ENCODE measurements at places on chromosomes 1 and 21.
A peak's percentile ranks its signal among the peaks of the same experiment; 100 is the strongest.

- DNase-seq: peak; percentile 16
Measured at GRCh38 chr21:43771698-43772424, 4.2 kb downstream of the CSTB start.

DNA sequence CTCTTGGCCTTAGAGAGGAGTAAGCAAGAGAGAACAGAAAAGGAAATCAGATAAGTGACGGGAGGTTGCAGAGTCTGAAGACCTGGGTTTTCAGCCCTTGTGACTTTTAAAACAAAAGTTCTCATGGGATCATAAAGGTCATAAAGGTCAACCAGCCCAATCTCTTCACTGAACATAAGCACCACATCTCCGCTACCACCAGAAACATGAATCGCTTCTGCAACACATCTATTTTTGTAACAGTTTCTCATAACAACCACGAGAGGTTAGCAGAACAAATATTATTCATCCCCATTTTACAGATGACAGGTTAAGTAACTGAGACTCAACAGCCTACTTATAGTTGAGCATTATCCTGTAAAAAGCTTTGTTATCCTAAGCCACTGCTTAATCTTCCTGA, 5.9 kb downstream of the TRAPPC3 start:
- DNase-seq: no peak

GRCh38 chr1:231420299-231420958, 1.7 kb downstream of the EGLN1 start:
- DNase-seq: no peak

GRCh38 chr1:91795591-91796389, 90.2 kb downstream of the TGFBR3 start:
- DNase-seq: peak; percentile 36

DNA sequence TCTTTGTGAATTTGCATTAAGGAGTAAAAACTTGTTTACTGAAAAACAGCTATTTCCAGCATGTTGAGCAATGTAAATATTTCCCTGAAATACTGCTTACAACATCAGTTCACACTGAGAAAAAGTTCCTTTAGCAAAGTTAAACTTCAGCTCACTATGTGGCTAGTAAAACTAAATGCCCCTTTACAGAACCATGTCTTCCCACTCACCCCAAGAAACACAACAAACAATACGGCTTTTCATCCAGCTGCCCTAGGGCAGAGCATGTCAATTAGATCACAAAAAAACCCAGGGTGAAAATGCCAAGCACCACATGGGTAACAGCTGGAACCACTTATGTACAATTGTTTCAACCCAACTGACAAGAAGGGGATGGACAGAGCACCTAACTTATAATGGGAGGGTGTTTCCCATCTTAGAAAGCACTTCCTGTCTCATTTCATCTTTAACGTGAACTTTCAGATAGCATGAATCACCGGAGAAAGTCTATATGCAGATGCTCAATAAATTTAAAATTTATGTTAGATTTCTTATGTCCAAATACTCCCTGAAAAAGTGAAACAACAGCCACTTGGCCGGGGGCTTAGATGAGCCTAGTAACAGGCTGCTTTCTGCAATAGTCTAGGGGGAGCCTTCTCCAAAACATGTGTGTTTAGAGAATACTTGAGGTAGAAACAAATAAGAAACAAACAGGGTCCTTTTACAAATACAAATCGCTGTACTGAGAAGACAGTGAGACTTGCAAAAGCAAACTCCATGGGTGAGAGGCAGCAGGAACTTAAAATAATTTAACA, 6.6 kb downstream of the NID1 start:
- no peak for DNase-seq

DNA sequence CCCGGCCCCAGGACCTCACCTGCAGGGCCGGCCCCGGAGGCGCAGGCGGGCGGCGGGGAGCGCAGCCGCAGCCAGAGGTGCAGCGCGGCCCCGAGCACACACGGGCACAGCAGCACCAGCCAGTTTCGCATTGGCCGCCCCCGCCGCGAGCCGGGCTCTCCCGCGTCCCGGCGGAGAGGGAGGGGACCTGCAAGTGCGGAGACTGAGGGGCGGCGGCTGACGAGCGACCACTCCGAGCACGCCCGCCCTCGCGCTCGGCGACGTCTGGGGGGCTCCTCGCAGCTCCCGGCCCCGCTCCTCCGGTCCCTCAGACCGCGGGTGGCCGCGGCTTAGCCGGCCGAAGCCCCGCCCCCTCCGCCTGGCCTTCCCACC, at the start of gene B3GALNT2:
Gene B3GALNT2, minus strand, starts transcription at position 331 of the 372 bp plus-strand sequence. Its CDS starts 200 bp downstream, at position 131.
- DNase-seq: no peak

- no peak for DNase-seq
Measured at GRCh38 chr1:2384130-2384860, 7.1 kb downstream of the MORN1 start.

DNA sequence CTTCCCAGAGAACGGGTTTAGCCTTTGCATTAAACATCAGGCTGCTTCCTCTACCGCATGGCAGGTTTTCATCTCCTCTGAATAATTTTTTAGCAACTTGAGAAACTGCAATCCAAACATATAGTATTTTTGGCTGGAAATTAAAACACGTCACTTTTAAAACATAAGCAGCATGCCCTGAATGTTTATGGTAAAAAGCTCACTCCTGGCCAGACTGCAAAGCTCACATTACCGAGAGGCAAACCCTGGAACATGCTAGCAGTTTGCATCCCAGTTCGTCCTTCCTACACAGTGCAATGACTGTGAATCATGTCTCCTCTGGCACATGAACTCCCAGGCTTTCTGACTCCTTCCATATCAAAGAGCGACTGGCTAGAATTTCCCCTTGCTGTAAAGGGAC, 312.3 kb downstream of the RRAGC start:
- no peak for DNase-seq

DNA sequence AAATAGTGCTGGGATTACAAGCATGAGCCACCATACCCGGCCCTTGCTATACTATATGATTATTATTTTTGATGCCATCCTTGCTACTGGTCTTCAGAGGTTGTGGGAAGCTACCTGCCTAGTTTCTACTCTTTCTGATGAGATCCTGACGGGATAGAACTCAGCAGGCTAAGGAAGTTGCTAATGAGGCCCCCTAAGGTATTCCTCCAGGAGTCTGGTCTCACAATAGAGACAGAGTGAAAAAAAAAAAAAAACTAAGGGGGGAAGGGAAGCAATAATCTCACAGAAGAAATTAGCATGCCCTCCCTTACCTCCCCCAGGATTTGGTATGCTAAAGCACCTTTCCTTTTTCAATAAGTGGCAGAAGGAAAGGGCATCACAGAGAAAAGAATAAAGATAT, 17.6 kb downstream of the INTS3 start:
- no peak for DNase-seq

GRCh38 chr21:43287111-43287760, 118.4 kb downstream of the CRYAA start:
- DNase-seq: no peak

DNA sequence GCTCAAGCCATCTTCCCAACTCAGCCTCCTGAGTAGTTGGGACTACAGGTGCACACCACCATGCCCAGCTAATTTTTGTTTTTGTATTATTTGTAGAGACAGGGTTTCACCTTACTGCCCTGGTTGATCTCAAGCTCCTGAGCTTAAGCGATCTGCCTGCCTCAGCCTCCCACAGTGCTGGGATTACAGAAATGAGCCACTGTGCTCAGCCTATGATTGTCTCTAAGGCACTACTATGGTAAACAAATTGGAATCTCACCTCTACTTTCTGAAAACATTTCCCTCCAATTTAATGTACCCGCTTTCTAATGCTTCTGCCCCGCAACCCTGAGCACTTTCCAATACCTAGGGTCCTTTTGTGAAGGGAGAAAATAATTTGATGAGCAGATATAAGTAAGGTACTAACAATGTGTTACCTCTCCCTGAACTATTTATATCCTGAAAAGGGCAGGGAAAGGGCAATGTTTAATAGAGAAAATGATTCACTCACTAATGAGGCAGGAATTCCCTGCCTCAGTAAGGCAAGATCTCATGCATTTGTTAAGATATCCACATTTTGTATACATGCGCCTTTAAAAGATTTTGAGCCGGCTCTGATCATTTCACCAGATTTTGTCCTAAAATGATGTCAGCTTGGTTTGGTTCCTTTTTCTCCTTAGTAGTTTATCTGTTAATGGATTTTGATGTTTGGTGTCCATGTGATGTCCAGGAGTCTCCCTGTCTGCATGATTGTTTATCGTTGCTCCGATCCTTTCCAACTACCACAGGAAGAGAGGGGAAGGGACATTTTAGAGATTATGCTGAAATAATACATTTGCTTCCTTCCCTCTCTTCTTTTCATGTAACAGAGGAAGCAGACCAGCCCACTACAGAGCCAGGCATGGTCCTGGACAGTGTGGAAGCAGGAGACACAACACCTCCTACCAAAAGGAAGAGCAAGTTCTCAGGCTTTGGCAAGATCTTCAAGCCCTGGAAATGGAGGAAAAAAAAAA, 47.3 kb upstream of the RCC1 start:
- no peak for DNase-seq

DNA sequence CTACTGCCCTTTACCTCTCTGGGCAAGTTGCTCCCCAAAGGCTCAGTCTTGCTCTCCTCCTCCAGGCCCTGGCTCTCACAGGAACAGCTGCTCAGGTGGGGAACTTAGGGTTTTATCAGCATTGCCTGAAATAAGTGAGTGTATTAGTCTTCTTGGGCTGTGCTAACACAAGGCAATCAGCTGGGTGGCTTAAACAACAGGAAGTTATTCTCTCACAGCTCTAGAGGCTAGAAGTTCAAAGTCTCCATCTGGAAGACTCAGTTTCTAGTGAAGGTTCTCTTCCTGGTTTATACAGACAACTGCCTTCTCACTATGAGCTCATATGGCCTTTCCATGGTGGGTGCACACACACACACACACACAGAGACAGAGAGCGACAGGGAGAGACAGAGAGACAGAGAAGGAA, 2.8 kb upstream of the CD1C start:
- no peak for DNase-seq

GRCh38 chr1:157595356-157595755, 2.5 kb downstream of the FCRL4 start:
- DNase-seq: no peak

DNA sequence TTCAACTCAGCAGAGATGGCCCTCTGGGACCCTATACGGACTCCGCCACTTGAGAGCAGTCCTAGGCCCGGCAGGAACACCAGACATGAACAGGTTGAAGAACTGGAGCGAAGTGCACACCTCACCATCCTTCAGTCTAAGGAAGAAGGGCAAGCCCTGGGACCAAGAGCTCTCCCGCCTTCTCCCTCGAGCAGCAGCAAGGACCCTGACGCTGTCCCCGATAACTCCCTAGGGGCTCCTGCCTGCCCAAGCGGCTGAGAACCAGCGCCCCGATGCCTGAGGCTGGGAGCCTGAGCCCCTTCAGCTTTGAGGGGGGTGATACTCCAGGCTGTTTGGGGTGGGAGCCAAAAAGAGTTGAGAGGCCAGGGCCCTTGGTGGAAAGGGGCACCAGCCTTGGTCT, 10.2 kb downstream of the TMEM81 start:
- DNase-seq: no peak

DNA sequence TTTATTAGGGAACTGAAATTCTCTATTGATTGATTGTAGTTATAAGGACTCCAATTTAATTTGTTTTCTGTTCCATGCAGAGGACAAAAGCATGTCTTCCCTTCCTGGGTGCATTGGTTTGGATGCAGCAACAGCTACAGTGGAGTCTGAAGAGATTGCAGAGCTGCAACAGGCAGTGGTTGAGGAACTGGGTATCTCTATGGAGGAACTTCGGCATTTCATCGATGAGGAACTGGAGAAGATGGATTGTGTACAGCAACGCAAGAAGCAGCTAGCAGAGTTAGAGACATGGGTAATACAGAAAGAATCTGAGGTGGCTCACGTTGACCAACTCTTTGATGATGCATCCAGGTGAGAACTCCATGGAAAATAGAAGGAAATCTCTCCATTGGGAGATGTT, 1.5 kb downstream of the SETDB1 start:
- no peak for DNase-seq

- no peak for DNase-seq
Measured at GRCh38 chr1:49213301-49213700, 436.6 kb upstream of the BEND5 start.

- no peak for DNase-seq
Measured at GRCh38 chr1:233627376-233627775, 13.5 kb downstream of the KCNK1 start.

DNA sequence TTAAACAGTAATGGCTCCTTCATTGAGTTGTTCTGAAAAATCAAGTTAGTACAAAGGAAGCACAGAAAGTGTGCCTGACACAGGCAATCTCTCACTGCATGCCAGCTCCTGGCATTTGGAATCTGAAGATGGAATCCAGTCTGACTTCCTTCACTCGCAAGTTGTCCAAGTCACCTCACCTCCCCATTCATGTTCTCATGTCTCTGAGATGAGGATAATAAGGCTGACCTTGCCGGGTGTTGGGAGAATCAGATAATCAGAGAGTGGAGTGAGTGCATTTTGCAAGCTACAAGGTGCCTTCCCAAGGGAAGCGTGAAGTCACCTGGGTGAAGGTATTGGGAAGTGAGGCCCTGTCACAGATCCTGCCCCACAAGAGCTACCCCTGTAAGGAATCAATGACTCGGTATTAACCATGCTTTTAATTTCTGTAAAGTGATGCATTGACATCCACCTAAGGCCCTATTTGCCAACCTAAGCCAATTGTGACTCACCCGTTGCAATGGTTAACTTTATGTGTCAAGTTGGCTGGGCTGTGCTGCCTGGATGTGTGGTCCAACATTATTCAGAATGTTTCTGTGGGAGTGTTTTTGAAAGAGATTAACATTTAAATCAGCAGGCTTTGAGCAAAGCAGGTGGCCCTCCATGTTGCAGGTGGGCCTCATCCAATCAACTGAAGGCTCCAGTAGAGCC, 62.5 kb upstream of the TARBP1 start:
- DNase-seq: peak; percentile 53

DNA sequence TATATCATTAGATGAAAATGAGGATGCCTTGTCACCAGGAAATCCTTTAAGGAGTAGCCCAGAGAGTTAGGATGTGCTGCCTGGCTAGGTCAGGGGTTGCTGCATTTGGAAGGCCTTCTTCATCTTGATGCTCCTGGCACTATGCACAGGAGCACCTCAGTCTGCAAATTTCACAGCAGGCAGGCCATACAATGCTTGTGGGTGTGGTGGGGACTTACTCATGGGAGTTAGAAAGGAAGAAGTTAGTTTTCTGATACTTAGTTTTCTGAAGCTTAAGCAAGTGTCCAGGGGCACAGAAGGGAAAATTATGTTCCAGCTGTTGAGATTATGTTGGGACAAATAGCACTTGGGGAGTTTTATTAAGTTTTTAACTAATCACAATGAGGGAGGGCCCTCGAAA, 11.4 kb downstream of the HLX start:
- DNase-seq: no peak

GRCh38 chr1:112712191-112712590, 2.9 kb downstream of the PPM1J start:
- DNase-seq: no peak

All from RCC 7860 (cell line).